ENCODE measurements at places on chromosomes 16 and 17.

GRCh38 chr16:59881376-59881775 lies 1147.3 kb upstream of the GOT2 start:
- DNase-seq = no peak

DNA sequence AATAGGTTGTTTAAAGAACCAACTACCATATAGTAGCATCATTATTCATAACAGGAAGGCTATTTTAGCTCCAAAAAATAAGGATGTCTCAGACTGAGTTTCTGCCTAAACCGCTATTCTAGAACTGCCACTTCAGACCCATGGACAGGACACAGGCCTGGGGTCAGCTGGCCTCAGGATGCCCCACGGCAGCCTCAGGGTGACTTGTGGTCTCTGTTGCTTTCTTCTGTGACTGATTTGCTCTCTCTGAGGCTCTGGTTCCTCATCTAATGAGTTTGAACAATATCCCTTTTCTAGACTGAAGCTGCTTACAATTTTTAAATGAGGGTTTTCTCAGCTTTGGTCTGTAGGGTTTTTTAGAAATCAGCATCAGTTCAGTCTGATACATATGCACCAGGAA lies 31.8 kb upstream of the IRF8 start:
- no peak for DNase-seq

GRCh38 chr16:21524068-21524751 lies 75.2 kb upstream of the METTL9 start:
- no peak for DNase-seq

DNA sequence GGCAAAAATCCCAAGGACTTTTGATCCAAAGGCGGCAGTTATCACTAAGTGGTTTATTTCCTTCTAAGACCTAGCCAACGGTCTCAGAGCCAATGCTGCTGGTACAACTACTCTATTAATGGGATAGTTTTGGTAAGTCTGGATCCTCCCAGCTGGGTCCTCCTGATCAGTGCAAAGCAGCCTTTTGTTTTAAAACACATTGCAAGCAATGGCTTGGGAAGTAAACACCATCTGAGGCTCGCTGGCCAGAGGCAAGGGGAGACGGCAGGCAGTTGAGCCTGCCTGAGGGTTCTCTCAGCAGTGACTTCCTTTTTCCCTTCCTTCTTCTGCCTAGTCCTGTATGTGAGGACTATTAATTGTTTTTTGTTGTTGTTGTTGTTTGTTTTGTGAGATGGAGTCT lies 1.6 kb upstream of the SLC5A10 start:
- DNase-seq = no peak

DNA sequence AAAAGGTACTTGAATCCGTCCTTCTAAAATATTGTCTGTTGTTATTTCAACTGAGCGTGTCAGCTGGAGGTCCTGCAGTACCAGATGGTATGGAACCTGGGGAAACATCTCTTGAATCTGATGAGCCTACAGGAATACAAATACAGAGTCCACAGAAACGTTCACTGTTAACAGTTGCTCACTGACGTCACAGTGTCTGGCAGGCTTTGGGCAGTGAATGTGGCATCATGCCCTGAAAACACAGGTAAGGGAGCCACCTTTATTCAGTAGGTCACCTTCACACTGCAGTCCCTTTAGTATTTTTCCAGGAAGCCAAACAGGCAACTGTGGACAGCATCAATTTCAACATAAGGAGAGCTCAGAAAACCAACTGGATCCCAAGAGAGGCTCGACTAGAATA lies 56.1 kb downstream of the AMFR start:
- DNase-seq = no peak
